ENCODE measurements at places on chromosomes 4 and X.

DNA sequence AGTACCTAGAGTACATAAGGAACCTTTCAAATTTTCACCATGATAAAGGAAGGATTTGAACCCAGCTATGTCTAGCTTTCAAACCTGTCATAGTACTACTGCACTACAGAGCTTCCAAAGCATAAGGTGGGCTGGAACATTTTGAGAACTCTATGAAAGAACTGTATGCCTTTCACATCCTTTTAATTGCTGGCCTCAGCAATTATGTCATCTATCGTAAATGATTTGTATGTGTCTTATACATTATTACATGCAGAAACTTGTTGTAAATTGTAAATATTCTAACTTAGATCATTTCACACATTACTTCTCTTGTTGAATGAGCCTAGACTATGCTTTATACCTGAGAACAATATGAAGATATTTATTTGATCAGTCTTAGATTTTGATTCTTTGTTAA, 220.7 kb downstream of the HEPH start:
- DNase-seq, result no peak

GRCh38 chrX:34918856-34919255, 23.7 kb upstream of the FAM47B start:
- DNase-seq, result peak; percentile 1

- no peak for DNase-seq
These were observed 313 bp upstream of the BLOC1S4 start for GRCh38 chr4:6715704-6716017.

- no peak for DNase-seq
These were observed 325.2 kb downstream of the LDB2 start for GRCh38 chr4:16573206-16573605.

GRCh38 chr4:24604558-24605214, 20.3 kb upstream of the DHX15 start:
- DNase-seq, result no peak

- no peak for DNase-seq
These were observed 35.2 kb downstream of the PDS5A start for GRCh38 chr4:39942507-39942906.

DNA sequence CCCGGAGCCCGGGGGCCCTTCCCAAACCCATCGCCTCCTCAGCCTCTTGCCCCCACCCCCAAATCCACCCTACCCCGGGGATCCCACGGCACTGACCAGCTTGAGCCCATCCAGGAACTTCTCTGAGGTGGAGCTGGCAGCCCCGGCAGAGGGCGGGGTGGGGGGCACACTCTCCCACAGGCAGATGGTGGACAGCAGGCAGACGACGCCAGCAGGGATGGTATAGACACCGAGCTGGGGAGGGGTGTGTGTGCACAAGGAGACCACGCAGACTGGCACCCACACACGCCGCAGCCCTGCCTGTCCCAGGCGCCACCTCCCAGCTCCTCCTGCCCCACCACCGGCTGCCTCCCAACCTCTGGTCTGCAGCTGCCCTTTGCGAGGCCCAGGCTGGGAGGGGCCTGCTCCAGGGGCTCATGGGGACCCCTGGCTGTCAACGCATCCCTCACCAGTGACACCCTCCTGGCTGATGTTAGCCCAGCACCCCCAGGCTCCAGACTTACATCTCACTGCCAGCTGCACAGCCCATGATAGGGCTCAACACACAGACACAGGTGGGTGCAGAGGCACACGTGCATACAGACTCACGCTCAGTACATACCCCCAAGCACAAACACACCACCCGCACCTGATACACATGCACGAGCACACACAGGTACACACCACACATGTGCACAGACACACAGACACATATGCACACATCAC, 4.2 kb downstream of the SLC49A3 start:
- DNase-seq, result no peak

GRCh38 chr4:101556842-101557241, 209.5 kb upstream of the PPP3CA start:
- no peak for DNase-seq

DNA sequence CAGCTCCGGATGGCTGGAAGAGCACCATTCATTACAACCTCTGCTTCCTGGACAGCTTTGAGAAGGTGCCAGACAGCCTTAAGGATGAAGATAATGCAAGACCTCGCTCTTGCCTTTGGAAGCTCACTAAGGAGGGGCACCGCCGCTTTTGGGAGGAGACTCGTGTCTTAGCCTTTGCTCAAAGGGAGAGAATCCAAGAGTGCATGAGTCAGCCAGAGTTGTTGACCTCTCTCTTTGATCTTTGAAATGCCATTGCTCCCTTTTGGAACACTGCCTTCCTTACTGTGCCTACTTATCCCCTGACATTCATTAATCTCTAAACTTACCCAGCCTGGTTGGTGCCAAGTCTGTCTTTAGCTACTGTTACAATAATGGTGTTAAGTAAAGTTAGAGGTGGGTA, 1.2 kb downstream of the FOXR2 start:
- DNase-seq, result no peak

Measured in H54 (cell line).